ENCODE measurements at places on chromosomes 13 and 19. TPM values are rescaled to one million over a fixed set of nuclear protein-coding genes. Genes with fewer than 3 reads are reported as not detected.

The BORCS8 gene
- total RNA-seq, result 28.2 TPM

The CD79A gene
- total RNA-seq, result 0.98 TPM

The CLEC17A gene
- total RNA-seq, result 2.0 TPM

The MCF2L gene
- total RNA-seq, result 3.0 TPM

DNA sequence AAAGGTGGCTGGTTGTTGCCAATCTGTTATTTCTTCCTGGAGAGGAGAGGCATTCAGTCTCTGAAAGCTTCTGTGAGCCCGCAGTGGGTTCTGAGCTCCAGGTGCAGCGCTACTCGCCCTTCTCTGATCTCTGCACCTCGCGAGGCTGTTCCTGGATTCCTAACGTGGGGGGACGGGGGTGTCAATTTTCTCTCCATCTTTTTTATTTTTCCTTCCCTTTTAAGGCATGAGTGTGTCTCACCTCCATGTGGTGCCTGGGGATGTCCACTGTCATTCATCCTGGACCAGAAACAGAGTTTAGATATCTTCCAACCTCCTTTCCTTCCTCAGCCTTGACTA lies 626 bp downstream of the ZNF233 start:
- H3K36me3 ChIP-seq, result no peaks in the 10 kb centered on the region
- H3K4me3 ChIP-seq, result peak overlapping the region; percentile 53
- ATAC-seq, result no peak
- H3K27me3 ChIP-seq, result no peaks in the 10 kb centered on the region
- no peak overlapping the region for H3K27ac ChIP-seq

- ATAC-seq, result no peak
- H3K27me3 ChIP-seq, result peaks cover 19% of the 10 kb centered on the region
- H3K4me1 ChIP-seq, result no peaks in the 10 kb centered on the region
- no peaks in the 10 kb centered on the region for H3K36me3 ChIP-seq
- no peak overlapping the region for H3K27ac ChIP-seq
Measured at GRCh38 chr13:76983676-76984075, 8.2 kb upstream of the CLN5 start.

GRCh38 chr13:29538652-29539040 lies 56.8 kb downstream of the SLC7A1 start:
- H3K4me1 ChIP-seq, result peaks cover 32% of the 10 kb centered on the region
- H3K27me3 ChIP-seq, result no peaks in the 10 kb centered on the region
- peak overlapping the region; percentile 4 for H3K27ac ChIP-seq
- ATAC-seq, result no peak
- peaks cover 94% of the 10 kb centered on the region for H3K36me3 ChIP-seq
- no peak overlapping the region for H3K4me3 ChIP-seq

DNA sequence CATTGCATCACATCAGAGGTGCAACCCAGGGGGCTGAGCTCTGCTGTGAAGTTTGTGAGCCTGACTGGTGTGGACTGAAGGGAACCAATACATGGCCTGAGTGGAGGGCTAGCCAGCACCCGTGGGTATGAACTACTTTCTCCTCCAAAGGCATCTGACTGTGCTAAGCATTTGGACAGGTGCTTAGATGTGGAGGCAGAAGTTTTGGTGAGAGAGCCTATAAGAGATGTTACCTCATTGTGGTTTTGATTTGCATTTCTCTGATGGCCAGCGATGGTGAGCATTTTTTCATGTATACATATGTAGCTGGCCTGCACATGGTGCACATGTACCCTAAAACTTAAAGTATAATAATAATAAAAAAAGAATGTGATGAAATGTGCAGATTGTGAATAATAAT lies 46.9 kb downstream of the TEX29 start:
- H3K4me3 ChIP-seq, result no peak overlapping the region
- no peaks in the 10 kb centered on the region for H3K36me3 ChIP-seq
- H3K4me1 ChIP-seq, result no peaks in the 10 kb centered on the region

DNA sequence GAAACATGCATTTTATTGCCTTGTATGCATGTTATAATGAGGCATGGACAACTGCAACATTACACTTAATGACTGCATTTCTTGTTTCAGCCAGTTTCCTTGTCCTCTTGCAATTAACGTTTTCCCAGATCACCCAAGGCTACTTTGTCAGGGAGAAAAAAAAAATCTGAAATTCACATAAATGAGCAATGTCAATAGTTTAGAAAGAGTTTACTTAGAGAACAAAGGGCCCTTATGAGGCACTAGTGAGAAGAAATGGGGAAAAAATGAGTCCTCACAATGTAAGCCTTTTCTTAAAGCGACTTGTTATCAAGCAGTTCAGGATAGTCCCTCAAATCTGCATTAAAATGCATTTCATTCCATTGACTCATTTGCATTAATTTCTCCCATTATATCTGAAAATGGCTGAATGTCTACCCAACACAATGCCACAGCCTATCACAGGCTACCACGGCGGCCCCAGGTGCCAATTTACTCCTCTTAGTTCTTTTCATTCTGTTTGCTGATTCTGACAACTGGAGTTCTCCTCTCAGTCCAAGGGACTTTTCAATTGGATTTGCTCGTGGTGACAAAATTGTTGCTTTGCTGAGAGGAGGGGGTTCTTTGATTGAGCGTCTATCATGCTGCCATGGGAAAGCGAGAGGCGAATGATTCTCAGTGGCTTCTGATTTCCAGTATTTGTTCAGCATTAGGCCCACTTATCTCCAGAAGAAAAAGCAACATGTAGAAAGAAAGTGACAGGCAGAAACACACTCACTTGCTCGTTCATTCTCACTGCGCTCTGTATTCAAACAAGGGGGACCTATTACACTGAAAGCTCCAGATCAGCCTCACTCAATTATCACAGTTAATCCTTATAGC lies 107.1 kb downstream of the DACH1 start:
- H3K36me3 ChIP-seq, result no peaks in the 10 kb centered on the region
- no peak overlapping the region for H3K27ac ChIP-seq
- H3K27me3 ChIP-seq, result no peaks in the 10 kb centered on the region
- H3K4me1 ChIP-seq, result no peaks in the 10 kb centered on the region
- H3K4me3 ChIP-seq, result no peak overlapping the region
- ATAC-seq, result no peak

- H3K4me3 ChIP-seq, result no peak overlapping the region
- peaks cover 18% of the 10 kb centered on the region for H3K27me3 ChIP-seq
- no peak overlapping the region for H3K27ac ChIP-seq
- ATAC-seq, result no peak
Measured at GRCh38 chr19:54708781-54709180, 15.5 kb upstream of the KIR3DL3 start.

DNA sequence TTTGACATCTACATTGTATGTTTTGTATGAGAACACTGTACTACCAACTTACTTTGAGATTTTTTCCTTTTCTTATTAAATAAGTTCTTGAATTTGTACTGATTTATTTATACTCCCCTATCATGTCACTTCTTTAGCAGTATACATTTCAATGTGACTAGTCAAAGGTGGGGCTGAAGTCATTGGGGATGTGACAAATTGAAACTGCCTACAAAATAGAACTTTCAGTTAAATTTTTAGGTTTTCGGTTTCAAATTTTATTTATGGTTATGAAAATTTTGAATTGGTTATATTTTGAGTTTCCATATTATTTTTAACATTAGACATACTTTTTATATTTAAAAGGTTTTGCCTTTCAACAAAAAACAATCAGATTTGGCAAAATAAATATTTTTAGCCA lies 221.6 kb downstream of the NBEA start:
- ATAC-seq, result no peak
- no peaks in the 10 kb centered on the region for H3K27me3 ChIP-seq
- H3K4me3 ChIP-seq, result no peak overlapping the region
- no peaks in the 10 kb centered on the region for H3K4me1 ChIP-seq
- no peaks in the 10 kb centered on the region for H3K36me3 ChIP-seq

- H3K4me3 ChIP-seq, result no peak overlapping the region
- peaks cover 12% of the 10 kb centered on the region for H3K27me3 ChIP-seq
- no peaks in the 10 kb centered on the region for H3K36me3 ChIP-seq
- peak; percentile 67 for ATAC-seq
- no peak overlapping the region for H3K27ac ChIP-seq
- peaks cover 4% of the 10 kb centered on the region for H3K4me1 ChIP-seq
Measured at GRCh38 chr19:8334458-8335342, 8.4 kb downstream of the KANK3 start.

Measured in activated T-helper 17 cell treated with anti-CD3 and anti-CD28 coated beads, Interleukin-2, amount 50 U/mL, for 72 hours (primary cell).